ENCODE measurements at places on chromosomes 7 and 10. TPM values are rescaled to one million over a fixed set of nuclear protein-coding genes. Genes with fewer than 3 reads are reported as not detected.

DNA sequence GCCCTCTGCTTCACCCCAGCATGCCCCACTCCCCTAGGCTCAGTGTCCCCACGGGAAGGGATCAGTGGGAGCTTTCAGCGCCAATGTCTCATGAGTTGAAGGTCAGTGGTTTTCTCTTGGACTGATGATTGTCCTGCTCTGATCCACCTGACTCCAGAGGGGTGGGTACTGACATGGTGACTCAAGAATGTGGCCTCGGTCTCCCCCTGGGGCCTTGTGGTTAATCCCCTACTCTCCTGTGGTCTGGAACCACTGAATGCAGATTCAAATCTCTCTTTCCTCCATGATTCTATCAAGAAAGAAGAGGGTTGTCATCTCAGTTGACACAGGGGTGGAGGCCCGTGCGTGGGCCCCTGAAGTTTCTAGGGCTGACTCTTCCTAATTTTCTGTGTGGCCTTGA is 176.9 kb downstream of the RPS24 start:
- no peak for DNase-seq

DNA sequence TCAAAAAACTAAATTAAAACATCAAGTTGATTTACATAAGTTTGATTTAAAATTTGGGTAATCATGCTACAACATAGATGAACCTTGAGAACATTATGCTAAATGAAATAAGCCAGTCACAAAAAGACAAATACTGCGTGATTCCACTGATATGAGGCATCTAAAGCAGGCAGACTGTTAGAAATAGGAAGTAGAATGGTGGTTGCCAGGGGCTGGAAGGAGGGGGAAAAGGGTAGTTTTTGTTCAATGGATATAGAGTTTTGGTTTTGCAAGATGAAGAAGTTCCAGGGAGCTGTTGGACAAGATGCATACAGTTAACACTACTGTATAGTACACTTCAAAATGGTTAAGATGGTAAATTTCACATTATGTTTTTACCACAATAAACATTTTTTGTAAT is 45.0 kb upstream of the IFRD1 start:
- DNase-seq: no peak

DNA sequence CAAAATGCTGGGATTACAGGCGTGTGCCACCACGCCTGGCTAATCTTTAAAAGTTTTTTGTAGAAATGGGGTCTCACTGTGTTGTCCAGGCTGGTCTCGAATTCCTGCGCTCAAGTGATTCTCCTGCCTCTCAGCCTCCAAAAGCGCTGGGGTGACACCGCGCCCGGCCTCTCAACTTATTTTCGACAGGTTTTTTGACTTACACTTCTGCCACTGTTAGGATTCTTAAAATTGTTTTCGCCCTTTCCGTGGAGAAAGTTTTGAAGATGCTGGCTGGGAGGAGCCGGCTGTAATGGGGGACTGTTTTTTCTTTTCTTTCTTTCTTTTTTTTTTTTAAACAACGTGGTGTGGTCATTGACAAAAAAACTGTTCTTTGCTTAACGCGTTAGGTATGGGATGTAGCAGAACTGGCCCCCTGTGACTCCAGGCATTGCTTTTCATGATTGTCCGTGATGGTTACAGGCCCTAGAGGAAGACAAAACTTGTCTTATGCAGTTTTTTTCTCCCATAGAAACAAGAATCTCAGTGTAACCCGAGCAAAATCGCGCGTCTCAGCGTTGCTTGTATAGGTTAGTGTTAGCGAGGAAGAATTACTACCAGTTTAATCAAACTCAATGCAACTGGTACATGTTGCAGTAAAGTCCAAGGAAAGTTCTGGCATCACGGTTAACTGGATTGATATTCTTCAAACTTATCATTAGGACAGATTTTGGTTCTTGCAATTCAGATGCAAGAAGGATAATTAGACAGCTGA is 72.2 kb downstream of the DAGLB start:
- no peak for DNase-seq

Gene LRRTM3
- total RNA-seq: not detected

Gene CDH23
- total RNA-seq: 9.3 TPM

DNA sequence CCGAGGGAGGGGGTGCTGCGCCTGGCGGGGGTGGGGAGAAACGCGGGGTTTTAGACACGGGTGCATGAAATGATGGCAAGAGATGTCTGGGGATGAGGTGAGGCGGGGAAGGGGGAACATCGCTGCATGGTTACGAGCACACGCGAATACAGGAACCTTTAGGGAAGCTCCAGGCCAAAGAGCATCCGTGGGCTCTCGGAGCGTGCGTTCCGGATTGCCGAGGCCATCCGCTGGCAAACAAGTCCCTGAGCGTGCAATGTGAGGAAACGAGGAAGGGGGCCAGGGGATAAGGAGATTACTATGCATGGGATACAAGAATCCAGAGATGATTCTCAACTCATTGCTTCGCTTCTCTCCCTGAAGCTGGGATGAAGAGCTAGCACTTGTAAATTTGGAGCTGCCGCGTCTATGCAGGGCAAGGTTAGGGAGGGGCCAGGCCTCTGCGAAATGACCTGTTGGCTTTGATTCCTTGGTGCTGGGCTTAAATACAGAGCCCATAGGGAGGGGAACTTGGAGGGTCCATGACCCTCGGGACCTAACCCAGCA is 520 bp upstream of the WNT2 start:
- DNase-seq: no peak

GRCh38 chr10:70041016-70041415 is 11.6 kb upstream of the MACROH2A2 start:
- DNase-seq: no peak

Gene BPGM
- 13.2 TPM for total RNA-seq

DNA sequence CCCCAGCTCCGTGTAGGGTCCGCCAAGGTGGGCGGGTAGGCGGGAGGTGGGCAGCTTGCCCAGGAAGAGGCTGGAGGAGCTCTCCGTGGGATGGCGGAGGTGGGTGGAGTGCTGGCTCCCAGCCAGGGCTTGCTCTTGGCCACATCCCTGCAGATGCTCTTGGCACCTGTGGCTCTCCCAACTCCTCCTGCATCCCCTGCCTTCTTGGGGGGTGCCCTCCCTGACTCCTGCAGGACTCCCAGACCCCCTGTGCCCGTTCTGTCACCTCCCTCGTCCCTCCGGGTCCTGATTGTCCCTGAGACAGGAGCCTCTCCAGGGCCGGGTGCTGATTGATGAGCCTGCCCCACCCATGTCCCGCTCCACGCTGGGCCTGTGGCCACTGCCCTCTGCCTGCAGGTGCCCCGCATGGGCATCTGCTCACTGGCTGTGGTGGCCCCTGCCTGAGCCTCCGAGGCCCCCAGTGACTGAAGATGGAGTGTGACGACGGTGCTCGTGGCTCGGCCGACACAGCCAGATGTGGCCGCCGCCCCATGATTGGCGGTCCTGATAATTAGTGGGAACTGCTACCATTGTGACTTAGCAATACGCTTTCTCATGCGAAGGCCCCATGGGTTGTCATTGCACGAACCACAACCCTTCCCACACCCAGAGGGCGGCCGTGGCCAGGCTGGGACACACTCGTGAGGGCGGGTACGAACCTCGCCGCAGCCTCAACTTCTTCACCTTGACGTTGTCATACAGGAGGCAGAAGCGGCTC is 23.6 kb downstream of the CFAP46 start:
- no peak for DNase-seq

- DNase-seq: no peak
Measured at GRCh38 chr10:110420401-110421193, 77.1 kb upstream of the DUSP5 start.

GRCh38 chr10:117934477-117934876 is 112.3 kb downstream of the RAB11FIP2 start:
- DNase-seq: no peak

Gene AMZ1
- 0.08 TPM for total RNA-seq

DNA sequence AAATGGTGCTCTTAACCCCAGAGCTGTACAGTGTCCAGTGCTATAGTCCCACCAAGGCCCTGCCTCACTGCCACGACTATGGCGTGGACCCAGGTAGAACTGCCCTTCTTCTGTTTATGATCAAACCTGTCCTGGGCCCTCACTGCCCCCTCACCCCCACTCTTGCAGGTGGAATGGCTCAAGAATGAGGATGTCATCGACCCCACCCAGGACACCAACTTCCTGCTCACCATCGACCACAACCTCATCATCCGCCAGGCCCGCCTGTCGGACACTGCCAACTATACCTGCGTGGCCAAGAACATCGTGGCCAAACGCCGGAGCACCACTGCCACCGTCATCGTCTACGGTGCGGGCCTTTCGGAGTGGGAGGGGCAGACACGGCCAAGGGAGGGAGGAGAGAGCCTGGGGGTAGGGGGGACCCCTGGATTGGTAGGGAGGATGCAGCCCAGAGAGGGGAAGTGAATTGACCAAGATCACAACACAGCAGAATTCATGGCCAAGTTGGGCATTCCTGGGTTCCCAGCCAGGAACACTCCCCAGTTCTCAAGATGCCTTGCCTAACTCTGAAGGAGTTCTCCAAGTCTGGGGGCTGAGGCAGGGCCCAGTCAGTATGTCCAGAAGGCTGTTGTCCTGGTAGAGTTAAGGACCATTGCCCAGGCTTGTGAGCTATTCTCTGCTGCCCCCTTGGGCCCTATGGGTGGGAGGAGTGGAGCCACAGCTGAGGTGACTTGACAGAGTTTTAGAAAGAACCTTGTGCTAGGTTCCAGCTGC is 32.4 kb upstream of the SLC29A3 start:
- no peak for DNase-seq

DNA sequence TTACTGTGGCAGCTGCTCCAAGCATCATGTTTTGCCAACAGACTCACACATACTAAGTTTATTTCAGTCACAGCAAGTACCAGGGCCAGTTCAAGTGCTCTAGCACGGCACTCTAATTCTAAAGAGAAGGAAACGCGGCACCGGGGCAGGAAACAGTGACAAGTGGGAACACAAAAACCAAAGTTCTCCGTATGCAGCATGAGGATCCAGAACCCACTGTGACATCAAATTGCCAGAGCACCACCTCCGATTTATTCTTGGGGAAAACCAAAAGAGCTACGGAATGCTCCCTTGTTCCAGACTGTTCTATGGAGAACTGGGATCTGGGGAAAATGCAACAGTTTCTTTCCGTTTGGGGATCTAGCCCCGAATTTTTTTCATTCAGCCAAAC is 448 bp upstream of the PTER start:
- no peak for DNase-seq

Gene RNF148
- total RNA-seq: 0.48 TPM

DNA sequence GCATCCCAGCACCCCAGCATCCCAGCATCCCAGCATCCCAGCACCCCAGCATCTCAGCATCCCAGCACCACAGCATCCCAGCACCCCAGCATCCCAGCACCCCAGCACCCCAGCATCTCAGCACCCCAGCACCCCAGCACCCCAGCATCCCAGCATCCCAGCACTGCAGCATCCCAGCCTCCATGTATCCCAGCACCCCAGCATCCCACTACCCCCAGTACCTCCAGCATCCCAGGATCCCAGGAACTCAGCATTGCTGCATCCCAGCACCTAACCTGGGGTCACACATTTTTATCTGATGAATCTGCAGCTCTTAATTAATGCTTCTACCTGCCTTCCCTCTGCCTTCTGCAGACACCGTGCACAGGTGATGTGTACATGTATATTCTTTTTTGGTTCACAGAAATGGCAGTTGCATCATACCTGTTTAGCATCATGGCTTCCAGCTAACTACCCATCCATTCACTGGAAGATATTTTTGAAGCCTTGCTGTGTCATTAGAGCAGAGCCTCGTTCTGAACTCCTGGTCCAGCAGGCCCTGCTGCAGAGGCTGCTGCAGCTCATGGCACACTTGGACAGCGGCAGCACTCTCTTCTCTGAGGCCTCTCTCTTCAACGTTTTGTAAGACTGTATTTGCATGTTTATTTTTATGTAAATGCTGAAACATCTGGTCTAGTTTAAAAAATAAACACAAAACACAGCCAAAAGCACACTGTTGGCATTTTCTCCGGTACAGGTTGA is 4.6 kb upstream of the CFAP46 start:
- peak; percentile 53 for DNase-seq

DNA sequence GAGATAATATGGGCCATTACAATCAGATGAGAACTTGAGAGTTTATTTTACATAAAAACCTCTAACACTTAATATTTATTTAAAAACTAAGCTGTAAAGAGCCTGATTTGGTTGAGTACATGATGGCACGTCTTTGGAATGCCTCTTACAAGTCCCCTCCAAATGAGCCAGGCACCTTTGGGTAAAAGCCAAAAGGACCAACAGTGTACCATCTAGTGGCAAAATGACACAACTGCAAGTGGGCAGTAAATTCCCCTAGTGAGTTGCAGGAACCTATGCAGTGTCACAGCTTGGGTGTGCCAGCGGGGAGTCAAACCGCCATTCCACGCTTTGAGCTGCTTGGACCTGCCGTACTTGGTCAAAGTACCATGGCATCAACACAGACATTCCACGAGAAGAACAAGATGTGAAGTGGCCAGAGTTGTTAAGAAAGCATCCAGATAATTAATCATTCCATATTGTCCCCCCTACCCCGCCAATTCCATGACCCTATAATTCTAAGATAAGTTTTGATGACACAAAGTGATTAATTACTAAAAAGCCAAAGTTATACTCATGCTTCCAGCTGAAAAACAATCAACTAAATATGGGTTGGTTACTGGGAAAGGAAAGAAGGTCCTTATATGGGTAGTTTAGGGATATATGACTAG is 115.2 kb downstream of the SORBS1 start:
- no peak for DNase-seq

Gene CPA4
- total RNA-seq: 0.16 TPM

Gene MRPS16
- total RNA-seq: 95.5 TPM

- no peak for DNase-seq
Measured at GRCh38 chr7:27103489-27104226, 1.2 kb upstream of the HOXA2 start.

Gene NDUFB2
- total RNA-seq: 505 TPM

DNA sequence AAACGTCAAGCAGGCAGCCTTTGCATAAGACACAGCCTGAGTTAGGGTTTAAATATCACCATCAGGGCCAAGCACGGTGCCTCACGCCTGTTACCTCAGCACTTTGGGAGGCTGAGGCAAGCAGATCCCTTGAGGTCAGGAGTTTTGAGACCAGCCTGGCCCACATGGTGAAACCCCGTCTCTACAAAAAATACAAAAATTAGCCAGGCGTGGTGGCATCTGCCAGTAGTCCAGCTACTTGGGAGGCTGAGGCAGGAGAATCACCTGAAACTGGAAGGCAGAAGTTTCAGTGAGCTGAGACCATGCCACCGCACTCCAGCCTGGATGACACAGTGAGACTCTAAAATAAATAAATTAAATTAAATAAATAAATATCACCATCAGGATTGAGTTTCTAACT is 33.0 kb downstream of the SRPK2 start:
- DNase-seq: no peak

Measured in cardiac septum (tissue), 1 donor.